Mesenteric fat pad (tissue), 1 donor: ENCODE measurements at places on chromosomes 1 and 21. TPM values are rescaled to one million over a fixed set of nuclear protein-coding genes. Genes with fewer than 3 reads are reported as not detected.

The LSM10 gene
- total RNA-seq: 50.1 TPM

GRCh38 chr1:47563201-47563600 is 125.4 kb downstream of the FOXD2 start:
- DNase-seq: no peak

The DCDC2B gene
- total RNA-seq: not detected

GRCh38 chr1:56774067-56774609 is 45.1 kb downstream of the FYB2 start:
- DNase-seq: no peak

DNA sequence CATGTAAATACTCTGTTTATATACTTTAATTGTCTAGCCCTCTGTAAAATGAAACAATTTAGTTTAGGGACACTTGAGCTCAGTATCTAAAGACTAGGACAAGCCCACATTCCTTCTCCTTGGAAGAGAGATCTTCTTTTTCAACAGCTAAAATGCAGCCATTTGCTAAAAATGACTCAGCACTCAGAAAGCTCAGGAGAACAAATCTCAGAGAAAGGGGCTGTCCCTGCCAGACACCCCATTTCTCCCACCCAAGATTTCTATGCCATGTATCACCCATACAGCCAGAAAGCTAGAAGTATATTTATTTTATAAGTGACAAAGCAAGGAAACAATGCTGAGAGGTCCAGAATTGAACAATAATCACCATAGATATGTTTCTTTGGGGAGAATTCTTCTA is 23.2 kb upstream of the PRDX6 start:
- no peak for DNase-seq

GRCh38 chr1:172239901-172240300 is 180.6 kb upstream of the C1orf105 start:
- DNase-seq: no peak

- no peak for DNase-seq
These were observed 32.5 kb upstream of the SLAMF9 start for GRCh38 chr1:159986531-159986930.

GRCh38 chr1:165645654-165646366 is 14.8 kb downstream of the MGST3 start:
- no peak for DNase-seq

GRCh38 chr21:36437745-36438128 is 42.2 kb downstream of the CLDN14 start:
- DNase-seq: no peak

- no peak for DNase-seq
These were observed 57.4 kb upstream of the QSOX1 start for GRCh38 chr1:180097326-180097605.

DNA sequence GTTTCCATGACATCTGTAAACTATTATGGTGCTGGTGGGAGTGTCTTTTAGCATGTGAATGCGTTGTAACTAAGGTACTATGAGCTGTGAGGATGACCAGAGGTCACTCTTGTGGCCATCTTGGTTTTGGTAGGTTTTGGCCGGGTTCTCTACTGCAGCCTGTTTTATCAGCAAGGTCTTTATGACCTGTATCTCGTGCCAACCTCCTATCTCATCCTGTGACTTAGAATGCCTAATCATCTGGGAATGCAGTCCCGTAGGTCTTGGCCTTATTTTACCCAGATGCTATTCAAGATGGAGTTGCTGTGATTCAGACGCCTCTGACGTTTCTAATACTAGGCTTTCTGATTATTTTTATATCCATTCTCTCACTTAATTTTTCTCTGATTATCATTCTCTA is 9.4 kb downstream of the NCAM2 start:
- DNase-seq: no peak

GRCh38 chr1:160419838-160420169 is 19.4 kb downstream of the VANGL2 start:
- DNase-seq: no peak

DNA sequence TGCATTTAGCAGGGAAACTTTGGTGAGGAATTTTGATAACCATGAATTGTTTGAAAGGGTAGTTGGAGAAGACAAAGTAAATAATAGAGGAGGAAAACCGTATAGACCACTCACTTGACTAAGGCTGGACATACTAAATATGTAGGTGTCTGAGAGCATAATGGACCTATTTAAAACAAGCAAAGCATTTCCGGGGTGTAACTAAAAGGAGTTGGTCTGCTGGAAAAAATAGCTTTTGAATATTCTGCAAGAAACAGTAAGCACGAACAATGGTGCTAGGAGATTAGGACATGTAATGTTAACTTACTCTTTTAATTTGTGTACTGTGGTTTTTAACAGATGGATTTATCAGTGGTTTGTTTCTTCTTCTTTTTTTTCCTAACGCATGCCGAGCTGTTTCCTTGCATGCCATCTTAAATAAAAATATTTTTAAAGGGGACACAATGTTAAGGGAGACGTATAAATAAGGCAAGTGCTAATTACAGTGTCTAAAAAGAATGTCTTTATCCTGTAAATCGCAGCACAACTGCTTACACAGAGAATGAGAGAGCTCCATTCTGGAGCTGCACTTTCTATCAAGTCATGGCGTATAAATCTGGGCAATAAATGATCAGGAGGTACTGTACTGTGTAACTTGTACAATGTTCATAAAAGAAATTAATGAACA is 492.1 kb downstream of the LMO4 start:
- DNase-seq: no peak

DNA sequence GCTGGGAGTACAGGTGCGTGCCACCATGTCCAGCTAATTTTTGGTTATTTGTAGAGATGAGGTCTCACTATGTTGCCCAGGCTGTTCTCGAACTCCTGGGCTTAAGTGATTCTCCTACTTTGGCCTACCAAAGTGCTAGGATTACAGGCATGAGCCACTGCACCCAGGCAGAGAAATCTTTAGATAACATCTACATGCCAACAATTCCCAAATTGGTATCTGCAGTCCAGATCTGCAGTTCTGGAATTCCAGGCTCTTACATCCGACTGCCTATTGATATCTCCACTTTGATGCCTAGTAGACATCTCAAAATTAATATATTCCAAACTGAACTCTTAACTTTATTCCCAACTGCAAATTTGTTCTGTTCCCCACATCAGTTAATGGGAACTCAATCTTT is 23.3 kb downstream of the INAVA start:
- DNase-seq: no peak

The CFHR5 gene
- total RNA-seq: not detected

DNA sequence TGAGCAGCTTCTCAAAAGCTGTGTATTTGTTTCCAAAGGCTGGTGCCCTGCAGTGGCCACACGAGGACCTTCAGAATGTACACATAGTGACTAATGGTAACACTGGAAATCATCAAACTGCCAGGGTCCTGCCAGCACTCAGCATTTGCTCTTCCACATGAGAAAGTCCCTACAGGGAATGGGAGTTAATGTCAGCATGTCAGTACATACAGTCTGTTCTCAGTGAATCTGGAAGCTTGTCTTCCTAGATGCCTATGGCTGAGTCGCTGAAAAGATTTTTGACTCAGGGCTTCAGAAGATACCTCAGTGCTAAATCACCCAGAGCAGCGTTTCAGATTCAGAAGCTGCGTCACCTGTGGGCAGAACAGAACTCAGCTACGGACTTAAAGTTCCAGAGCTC is 108.2 kb downstream of the CDC7 start:
- no peak for DNase-seq

DNA sequence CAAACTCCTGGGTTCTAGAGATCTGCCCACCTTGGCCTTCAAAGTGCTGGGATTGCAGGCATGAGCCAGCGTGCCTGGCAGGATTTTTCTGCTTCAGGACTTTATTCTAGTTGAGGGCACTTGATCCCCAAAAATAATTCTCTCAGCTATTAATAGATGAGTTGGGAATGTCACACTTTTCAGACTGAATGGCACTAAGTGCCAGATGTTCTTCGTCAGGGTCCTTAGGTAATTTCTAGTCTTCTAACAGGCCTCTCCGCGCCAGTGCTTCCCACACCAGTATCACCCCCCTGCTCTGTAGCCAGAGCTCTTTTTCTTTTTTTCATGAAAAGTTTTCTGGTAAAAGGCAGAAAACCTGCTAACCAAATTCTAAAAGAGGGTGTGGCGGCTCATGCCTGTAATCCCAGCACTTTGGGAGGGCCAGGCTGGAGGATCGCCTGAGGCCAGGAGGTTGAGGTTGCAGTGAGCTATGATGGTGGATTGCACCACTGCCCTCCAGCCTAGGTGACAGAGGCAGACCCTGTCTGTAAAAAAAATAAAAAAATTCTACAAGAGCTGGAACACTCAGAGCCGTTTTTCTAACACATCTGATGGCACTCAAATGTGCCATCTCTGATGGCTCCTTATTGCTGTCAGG is 6.1 kb upstream of the SARS1 start:
- DNase-seq: no peak

The CENPF gene
- total RNA-seq: 0.51 TPM

DNA sequence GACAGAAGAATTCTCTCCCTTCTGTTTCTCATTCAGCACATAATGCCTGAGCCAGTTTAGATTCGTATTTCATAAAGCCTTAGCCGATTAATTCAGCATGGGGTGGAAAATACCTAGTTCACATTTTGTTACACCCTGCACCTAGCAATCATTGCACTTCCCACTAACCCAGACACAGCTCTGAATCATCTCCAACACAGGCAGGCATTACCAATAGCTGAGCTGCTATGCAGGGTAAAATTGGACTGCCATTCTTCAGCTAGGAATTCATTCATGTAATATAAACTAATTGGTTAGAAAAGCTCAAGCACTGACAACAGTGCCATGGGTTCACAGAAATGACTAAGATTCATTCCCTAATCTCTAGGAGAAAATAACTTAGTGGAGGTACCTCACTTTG is 26.9 kb upstream of the NKAIN1 start:
- no peak for DNase-seq

DNA sequence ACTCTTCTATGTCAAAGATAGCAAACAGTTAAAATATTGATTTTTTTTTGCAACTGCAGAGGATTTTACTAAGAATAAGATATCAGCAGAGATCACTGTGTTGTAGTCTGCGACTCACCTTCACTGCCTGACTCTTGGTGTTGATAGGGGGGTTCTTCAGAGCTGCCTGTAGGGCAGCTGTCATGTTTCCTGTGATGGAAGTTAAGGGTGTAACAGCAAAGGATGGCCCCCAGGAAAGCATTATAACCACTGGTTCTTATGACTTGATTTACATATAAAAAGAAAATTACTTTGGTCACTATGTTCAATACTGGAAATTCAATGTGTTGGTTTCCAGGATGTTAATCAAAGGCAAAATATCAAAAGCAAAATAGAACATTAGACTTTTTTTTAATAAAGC is 2.6 kb downstream of the ARPC5 start:
- no peak for DNase-seq

DNA sequence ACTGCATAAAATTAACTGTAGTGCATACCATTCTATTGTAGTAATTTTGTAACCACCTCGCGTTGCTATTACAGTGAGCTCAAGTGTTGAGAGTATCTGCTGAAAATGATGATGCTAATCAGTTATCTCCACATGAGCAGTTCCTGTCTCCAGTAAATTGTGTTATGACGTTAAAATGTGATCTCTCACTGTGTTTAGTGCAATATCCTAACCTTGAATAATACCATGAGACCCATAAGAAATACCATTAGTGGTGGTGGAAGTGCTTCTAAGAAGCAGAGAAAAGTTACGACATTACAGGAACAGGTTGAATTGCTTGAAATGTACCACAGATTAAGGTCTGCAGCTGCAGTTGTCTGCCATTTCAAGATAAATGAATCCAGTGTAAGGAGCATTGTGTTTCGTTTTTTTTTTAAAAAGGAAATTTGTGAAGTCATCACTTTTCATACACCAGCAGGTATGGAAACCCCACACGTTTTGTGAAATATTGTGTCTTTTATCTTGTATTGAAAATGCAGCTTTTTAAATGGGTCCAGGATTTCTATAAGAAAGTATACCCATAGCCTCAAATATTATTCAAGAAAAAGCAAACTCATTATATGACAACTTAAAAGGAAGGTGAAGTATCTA is 72.5 kb downstream of the ANGPTL1 start:
- DNase-seq: no peak

The CTSS gene
- total RNA-seq: 173 TPM

GRCh38 chr1:208835781-208836180 is 591.6 kb upstream of the PLXNA2 start:
- DNase-seq: no peak

The FAM177B gene
- total RNA-seq: not detected

The PLA2G2C gene
- 0.74 TPM for total RNA-seq

The ARMH1 gene
- total RNA-seq: 1.9 TPM

- no peak for DNase-seq
These were observed 33.7 kb upstream of the SCMH1 start for GRCh38 chr1:41275831-41276230.

DNA sequence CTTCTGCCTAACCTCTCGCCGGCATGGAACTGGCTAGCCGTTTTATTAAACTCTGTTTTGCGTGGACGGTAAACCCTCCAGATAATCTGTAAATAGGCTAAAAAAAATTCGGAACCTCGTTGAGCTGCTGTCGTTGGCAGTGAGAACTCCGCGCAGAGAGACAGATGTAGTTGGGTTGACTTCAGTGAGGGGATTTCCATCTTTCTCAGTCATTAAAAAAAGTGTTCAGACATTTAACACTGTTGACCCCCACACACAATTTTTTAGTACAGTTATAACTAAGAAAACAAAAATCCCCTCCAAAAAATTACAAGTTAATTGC is 464 bp downstream of the PARK7 start:
- DNase-seq: no peak

GRCh38 chr1:228090613-228091081 is 8.1 kb downstream of the ARF1 start:
- no peak for DNase-seq

DNA sequence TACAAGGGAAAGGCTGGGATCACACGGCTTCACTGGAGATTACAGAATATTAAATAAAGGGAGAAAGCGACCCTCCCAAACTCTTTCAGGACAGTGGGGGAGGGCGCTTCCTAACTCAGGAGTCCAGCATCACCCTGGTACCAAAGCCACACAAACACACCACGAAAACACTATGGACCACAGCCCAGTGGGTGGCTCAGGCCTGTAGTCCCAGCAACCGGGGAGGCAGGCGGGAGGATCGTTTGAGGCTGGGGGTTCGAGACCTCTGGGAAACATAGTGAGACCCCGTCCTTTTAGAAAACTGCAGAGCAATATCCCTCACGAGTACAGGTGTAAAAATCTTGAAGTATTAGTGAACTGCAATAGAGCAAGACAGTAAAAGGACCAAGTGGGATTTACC is 16.0 kb downstream of the TRIM11 start:
- no peak for DNase-seq

GRCh38 chr1:12244585-12244984 is 14.8 kb downstream of the VPS13D start:
- no peak for DNase-seq

The CSF3R gene
- total RNA-seq: 82.0 TPM

DNA sequence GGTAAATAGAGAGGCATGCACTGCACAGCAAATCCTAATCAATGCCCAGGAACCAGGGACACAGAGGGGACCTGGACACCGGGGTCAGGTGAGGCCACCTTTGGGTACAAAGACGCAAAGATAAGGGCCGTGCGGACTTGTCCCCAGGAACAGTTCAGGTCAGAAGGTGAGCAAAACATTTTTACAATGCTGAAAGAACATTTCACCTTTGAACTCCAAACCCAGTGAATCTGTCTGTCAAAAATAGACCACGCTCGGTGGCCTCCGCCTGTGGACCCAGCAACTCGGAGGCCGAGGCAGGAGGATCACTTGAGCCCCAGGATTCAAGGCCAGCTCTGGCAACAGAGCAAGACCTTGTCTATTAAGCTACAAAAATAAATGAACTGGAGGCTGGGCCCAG is 15.2 kb downstream of the TNFRSF14 start:
- DNase-seq: no peak

The RIPPLY3 gene
- not detected for total RNA-seq

GRCh38 chr1:84103197-84103992 is 40.7 kb upstream of the PRKACB start:
- no peak for DNase-seq

The IGSF5 gene
- not detected for total RNA-seq
